GM12878 (cell line): ENCODE measurements at places on chromosomes 7 and 10. TPM values are rescaled to one million over a fixed set of nuclear protein-coding genes. Genes with fewer than 3 reads are reported as not detected.

- DNase-seq = no peak
Observed at GRCh38 chr10:62985807-62986600, 147.1 kb upstream of the NRBF2 start.

GRCh38 chr10:81843042-81843441, 32.0 kb upstream of the NRG3 start:
- DNase-seq = no peak

DNA sequence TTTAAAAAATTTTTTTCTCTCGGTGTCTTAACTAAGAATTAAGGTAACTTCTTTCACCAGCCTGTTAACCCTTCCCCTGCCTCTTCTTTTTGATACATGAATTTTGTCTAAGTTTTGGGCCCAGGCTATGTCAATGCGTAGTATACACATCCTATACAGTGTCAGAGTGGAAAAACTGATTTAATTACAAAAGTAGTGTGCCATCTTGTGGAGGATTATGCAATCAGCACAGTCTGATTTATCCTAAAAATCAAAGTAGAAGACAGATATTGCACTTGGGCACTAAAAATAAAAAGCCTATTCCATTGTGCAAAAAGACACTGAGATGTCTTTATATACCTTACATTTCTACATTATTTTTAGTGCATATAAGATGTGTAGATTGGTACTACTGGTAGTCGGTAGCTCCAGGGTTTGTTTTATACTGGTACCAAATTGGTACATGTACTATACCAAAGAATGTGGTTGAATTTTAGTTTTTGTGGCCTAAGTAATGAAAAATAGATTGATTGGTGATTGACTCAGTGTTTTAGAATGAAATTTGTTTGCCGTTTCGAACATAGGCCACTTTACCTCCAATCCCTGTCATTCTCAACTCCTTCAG, 96.6 kb downstream of the MKLN1 start:
- DNase-seq = peak; percentile 4

GRCh38 chr7:141157138-141157765, 83.4 kb downstream of the TMEM178B start:
- DNase-seq = no peak

GRCh38 chr7:111261496-111261895, 170.6 kb downstream of the LRRN3 start:
- DNase-seq = no peak

DNA sequence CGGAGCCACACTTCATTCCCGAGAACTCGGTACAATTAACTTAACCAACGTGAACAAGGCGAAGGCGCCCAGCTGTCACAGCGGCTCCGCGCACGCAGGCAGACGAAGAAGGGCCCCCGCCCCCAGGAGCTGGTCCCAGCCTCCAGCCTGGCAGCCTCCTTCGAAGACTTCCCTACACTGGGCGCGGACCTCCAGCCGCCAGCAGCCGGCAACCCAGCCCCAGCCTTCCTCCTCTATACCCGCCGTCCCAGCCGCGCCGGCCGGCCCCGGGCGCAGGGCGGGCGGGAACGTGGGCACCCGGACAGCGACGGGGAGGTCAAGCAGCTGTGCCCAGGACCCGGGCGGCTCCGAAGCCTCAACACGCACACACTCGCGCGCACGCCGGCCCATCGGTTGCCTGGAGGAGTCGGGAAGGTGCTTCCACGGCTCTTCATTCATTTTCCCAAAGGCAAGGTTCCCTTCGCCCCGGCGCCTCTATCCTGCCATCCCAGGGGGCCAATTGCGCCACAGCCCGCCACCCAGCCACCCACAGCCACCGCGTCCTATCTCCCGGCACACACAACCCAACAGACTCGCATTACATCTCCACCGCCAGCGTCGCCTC, 1.6 kb downstream of the CHST15 start:
- no peak for DNase-seq

GRCh38 chr7:51213618-51214017, 103.0 kb downstream of the COBL start:
- no peak for DNase-seq

GRCh38 chr7:141785706-141786552, 4.1 kb upstream of the TAS2R5 start:
- peak; percentile 8 for DNase-seq

GRCh38 chr7:76260171-76260703, 42.2 kb upstream of the HSPB1 start:
- no peak for DNase-seq

- DNase-seq = no peak
Observed at GRCh38 chr10:69885379-69886013, 83.8 kb downstream of the COL13A1 start.

DNA sequence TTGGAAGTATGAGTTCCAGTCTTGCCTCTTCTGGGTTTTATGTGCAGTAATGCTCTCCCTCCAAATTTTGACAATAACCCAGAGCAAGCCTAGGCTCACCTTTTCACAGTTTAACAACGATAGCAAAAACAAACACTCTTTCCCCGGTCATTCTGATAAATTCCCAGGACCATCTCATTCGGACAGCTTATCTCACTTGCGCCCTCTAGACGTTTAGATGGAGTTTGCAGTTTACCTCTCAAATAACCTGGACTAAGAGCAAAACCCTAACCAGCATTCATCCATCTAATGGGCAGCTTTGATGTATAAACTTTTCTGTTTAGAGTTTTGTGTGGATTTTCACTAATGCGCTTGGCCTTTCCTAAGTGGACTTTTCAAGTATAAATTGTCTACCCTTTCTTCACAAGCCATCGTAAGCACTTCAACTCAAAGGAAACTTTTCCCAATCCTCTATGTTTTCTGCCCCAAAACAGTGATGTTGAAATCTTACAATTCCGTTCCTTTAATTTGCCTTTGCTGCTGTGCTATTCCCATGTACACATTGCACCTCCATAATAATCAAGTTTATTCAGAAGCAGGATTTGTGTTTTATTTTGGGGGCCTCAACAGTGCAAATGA, 114.9 kb downstream of the HDAC9 start:
- no peak for DNase-seq

- DNase-seq = no peak
Observed at GRCh38 chr10:91597197-91597881, 35.5 kb downstream of the PPP1R3C start.

GRCh38 chr7:118039963-118040489, 143.9 kb upstream of the LSM8 start:
- no peak for DNase-seq

- no peak for DNase-seq
Observed at GRCh38 chr7:155188357-155188756, 109.3 kb upstream of the INSIG1 start.

DNA sequence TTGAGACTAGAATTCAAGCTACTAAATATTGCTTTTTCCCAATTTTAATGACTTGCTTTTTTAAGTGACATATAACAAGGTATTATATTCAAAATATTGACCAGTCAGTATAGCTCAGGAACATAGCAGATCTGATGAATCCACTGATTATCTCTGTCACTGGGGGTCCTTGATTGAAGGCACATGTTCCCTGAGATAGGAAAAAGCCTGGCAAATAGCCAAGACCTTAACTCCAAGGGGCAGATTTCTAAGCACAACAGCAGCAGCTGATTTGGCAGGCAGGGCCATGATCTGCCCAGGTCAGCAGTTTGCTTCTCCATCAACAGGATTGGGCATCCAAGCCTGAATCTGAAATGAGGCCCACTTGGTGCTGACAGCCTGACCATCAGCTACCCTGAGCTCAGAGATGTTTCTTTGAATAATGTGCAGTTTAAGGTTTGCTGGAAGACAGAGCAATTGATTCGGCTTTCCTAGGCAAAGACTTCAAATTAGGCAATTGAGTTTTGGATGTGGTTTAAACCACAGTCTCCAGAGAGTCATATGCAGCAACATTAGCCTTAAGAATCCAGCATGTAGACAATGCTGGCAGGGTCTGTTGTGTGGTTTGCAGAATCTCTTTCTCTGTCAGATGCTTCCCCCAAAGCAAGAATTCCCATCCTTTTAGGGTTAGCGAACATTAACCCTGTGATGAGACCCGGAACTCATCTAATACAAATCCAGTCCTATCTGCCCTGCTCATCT, 352.6 kb downstream of the ADRA2A start:
- DNase-seq = no peak

DNA sequence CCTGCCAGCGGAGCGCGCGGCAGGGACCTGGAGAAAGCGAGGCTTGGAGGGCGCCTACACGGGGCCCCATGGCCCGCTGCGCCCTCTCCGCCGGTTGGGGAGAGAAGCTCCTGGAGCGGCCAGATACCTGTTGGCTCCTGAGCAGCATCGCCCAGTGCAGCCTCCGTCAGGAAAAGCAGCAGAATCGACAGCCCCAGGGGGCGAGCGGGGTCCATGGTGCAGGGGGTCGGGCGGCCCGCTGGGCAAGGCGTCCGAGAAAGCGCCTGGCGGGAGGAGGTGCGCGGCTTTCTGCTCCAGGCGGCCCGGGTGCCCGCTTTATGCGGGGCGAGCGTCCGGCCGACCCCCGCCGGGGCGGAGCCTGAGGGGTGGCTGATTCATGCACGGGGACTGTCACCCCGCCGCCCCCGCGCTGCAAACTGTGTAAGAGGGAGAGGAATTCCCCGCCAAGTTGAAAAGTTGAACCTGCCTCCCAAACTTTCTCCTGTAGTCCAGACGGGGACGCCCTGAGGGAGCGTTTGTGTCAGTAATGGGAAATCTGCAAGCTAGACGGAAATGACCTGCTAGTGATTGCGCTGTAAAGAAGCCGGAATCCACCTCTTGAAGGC, at the start of gene TFPI2:
TFPI2 (minus strand) TSS at position 290 of the 605 bp plus-strand sequence; CDS start at position 215, 75 bp downstream.
- no peak for DNase-seq

DNA sequence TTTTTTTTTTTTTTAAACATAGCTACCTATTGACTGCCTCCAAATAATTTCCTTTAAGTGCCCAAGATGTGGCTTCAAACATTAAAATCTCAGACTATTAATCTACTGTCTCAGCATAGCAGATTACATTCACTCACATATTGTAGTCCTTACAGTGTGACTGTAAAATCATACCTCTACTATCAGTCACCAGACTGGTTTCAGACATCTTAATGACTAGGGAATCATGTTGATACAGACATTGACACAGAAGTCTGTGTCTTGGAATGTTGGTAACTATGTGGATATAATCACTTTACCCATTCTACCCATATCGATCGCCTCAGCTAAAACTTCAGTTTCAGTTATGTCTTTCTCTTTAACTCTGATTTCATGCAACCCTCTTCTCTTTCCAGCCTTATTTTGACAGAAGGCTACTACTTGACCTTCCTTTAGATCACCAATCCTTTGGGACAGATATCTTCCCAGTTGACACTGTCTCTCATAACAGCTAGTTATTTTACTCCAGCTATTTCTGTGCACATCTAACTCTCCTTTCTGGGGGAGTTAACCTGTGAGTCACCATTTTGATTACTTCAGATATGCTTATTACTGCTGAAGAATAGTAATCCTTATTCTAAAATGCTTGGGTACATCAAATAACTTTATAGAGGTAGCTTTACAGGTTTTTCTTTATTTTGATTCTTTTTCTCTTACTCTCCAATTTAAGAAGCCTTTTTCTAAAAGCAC, 7.0 kb downstream of the TNKS2 start:
- DNase-seq = no peak

- no peak for DNase-seq
Observed at GRCh38 chr10:125397608-125398007, 237.2 kb upstream of the CTBP2 start.

- no peak for DNase-seq
Observed at GRCh38 chr10:33376476-33376875, 42.0 kb upstream of the NRP1 start.

DNA sequence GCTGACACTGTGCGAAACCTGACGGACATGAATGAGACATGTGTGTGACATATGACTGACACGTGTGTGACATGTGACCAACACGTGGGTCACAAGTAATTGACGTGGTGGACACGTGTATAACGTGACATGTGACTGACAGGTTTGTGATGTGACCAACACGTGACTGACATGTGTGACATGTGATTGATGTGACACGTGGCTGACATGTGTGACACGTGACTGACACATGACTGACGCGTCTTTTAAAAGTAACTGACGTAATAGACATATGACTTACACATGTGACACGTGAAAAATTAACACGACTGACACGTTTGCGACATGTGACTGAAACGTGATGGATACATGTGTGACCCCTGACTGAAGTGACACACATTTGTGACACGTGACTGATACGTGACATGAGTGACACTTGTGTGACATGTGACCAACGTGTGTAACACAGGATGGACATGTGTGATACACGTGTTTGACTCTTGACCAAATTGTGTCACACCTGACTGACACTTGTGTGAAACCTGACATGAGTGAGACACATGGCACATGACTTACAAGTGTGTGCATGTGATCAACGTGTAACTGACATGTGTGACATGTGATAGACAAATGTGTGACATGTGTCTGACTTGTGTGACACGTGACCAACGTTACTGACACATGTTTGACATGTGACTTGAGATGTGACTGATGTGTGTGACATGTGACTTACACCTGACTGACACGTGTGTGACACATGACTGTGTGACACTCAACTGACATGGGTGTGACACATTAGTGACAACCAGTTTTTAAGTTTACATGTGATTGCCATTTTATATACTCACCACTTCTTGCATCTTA, 56.9 kb downstream of the ZNF92 start:
- DNase-seq = no peak

- DNase-seq = no peak
Observed at GRCh38 chr7:155785536-155785935, 26.7 kb downstream of the SHH start.

DNA sequence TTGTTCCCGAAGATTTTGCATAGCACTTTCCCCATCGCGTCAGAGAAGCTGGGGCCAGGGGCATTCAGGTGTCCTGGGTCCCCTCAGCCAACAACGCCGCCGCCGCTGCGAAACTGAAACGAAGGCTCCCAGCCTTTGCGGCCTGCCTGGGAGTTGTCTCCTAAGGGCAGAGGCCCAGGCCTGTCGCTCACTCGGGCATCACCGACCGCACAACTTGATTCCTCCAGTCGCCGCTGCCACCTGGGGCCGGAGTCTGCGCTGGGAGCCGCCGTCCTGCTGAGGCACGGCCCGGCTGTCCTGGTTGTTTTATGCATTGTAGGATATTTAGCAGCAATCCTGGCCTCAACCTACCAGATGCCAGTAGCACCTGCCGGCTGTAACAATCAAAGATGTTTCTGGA, 22.0 kb downstream of the ZSCAN25 start:
- no peak for DNase-seq

GATA3 gene
- total RNA-seq = 0.64 and 0.80 TPM in 2 replicates

CCDC172 gene
- total RNA-seq = not detected in 2 replicates

CARD11 gene
- total RNA-seq = 70.0 and 72.0 TPM in 2 replicates

ALOX5 gene
- total RNA-seq = 62.4 and 69.0 TPM in 2 replicates

OGDHL gene
- total RNA-seq = 0.51 and 0.67 TPM in 2 replicates

LBX1 gene
- total RNA-seq = not detected in 2 replicates
